ENCODE measurements at places on chromosomes 3 and 15. TPM values are rescaled to one million over a fixed set of nuclear protein-coding genes. Genes with fewer than 3 reads are reported as not detected.

GRCh38 chr15:66763186-66764071, 61.4 kb downstream of the SMAD6 start:
- peak; percentile 8 for ATAC-seq

- ATAC-seq, result no peak
Measured at GRCh38 chr3:42421818-42422796, 11.7 kb upstream of the LYZL4 start.

The GRAMD2A gene
- 0.44 TPM for total RNA-seq

The MNS1 gene
- total RNA-seq, result 2.0 TPM

The PTPRG gene
- 45.2 TPM for total RNA-seq

Measured in motor neuron (in vitro differentiated cells).